ENCODE measurements at places on chromosomes 12 and 14.

- no peak for DNase-seq
Observed at GRCh38 chr12:108309674-108310312, 29.3 kb downstream of the CMKLR1 start.

GRCh38 chr14:104971447-104972240 lies 6.5 kb downstream of the AHNAK2 start:
- no peak for DNase-seq

- DNase-seq, result no peak
Observed at GRCh38 chr12:22042976-22043669, 2.9 kb upstream of the CMAS start.

DNA sequence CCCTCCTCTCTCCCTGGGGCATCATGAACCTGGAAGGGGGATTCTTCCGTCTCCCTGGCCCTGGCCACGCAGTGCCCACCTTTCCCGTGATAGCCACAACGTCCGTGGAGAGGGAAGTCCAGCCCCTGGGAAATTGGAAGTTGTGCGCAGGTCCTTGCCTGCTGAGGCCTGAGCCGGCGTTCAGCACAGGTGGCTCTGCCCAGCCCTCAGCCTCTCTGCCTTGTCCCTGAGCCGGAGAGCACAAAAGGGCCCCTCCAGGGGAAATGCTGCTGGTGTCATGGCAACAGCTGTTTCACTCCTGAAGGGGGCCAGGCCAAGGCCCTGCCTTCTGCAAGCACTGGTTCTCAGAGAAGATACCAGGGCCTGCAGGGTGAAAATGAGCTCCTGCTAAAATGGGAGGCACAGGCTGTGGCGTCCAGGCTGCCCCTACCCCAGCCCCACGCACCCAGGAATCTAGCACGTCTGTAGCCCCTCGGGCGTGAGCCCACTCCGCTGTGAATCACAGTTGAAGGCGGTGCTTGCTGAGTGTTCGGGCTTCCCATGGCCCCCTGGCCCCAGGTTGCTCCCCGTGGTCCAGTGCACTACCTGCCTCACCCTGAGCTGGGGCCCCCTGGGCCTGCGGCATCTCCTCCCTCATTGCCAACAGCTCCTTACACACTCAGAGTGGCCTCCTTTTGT lies 149.4 kb downstream of the ADGRD1 start:
- no peak for DNase-seq

DNA sequence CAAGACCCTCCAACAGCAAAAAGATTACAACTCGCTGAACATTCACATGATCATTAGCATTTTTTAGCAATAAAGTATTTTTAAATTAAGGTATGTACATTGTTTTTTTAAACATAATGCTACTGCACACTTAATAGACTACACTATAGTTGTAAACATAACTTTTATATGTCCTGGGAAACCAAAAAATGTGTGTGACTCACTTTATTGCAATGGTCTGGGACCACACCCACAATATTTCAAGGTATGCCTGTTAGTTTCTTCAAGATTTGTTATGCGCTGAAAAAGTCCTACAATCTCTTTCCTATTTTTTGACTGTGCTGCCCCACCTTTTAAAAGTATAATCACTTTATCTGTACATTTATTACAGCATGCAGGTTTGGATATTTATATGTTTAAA lies 30.4 kb upstream of the PCNX4 start:
- no peak for DNase-seq

DNA sequence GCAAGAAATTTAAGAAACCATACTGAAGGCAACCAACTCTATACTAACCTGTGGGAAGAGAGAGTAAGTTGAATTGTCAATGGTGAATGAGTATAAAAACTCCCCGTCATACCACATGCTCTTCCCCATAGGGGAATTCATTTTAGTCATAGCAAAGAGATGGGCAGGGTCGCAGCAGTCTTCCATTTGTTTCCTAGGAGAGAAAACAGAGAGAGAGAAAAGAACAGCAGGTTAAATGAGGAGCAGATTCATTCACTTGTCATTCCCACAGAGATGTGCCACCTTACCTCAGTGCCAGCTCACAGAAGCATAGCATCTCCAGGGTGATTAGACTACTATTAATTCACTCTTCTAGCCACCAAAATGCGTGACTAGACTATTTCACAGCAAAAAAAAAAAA lies 47.4 kb downstream of the ST8SIA1 start:
- no peak for DNase-seq

DNA sequence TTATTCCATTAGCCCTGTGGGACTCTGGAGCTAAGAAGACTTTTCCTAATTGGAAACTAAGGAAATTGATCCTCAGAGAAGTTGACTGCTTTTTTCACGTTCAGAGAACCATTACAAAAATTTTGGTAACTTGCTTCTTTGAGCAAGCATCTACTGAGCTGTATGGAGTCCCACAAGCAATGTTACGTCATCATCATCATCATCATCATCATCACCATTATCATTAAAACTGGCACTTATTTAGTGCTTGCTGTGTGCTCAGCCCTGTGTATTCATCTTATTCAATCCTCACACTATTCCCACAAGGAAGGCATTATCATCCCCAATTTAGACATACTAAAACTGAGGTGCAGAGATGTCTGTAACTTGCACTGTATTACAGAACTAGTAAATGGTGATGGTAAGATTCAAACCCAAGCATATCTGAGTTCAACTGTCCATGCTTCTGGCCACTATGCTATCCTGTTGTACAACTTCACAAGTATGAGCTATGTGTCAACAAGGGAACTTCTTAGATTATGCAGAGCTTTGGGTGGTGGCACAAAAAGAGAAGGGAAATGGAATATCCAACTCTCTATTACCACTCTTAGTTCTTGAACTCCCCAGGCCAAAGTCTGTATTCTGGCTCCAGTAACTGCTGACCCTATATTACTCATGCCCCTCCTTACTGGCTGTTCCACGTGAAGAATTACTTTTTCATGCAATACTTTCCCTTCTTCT lies 6.3 kb downstream of the KRT1 start:
- no peak for DNase-seq

- DNase-seq, result no peak
Observed at GRCh38 chr12:128909653-128910052, 56.4 kb downstream of the GLT1D1 start.
